ENCODE measurements at places on chromosomes 2 and 18.
A peak's percentile ranks its signal among the peaks of the same experiment; 100 is the strongest.

- DNase-seq = no peak
These were observed 9.1 kb downstream of the PCARE start for GRCh38 chr2:29065068-29065811.

DNA sequence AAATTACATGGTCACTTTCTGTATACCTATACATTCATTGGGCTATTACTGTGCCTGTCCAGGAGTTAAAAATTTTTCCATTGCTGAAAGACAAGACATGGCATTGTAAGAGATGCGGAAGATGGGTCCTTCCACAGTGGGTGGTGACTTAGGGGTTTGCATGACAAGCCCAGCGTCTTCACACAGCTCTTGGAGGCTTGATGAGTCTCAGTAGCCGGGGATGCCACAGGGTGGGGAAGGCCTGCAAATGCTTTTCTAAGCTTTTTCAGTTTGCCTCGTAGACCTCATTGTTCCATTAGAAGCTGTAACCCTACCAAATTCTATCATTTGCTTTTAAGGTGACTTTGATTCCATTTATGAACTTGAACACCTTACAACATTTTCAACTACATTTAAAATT, 18.1 kb upstream of the MAPRE3 start:
- no peak for DNase-seq

- no peak for DNase-seq
These were observed 251.2 kb upstream of the RAB6C start for GRCh38 chr2:129728035-129728972.

- DNase-seq = no peak
These were observed at the start of gene COL6A3 for GRCh38 chr2:237413777-237414661. COL6A3 (minus strand) TSS chr2:237414164; CDS start chr2:237396817, 17,347 bp downstream.

- DNase-seq = no peak
These were observed 144.3 kb upstream of the SERTAD2 start for GRCh38 chr2:64797881-64798575.

- no peak for DNase-seq
These were observed 29.8 kb downstream of the TSPYL6 start for GRCh38 chr2:54226260-54226659.

DNA sequence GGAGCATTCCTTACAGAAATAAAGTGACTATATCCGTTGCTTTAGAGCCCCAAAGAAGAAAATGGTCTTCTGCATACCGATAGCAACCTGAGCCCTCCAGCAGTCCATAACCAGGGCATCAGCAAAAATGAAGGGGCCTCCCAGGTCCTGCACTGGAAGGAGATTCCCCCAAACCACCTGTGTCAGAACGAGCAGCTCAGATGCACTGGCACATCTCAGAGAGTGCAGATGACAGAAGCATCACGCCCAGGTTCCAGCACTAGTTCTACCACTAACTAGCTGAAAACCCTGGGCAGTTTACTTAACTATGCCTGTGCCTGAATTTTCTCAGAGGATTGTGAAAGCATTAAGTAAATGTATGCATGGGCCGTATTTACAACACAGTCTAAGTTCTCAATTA, 466.7 kb upstream of the MYT1L start:
- no peak for DNase-seq

- no peak for DNase-seq
These were observed 24.8 kb downstream of the ATF2 start for GRCh38 chr2:175143191-175143590.

DNA sequence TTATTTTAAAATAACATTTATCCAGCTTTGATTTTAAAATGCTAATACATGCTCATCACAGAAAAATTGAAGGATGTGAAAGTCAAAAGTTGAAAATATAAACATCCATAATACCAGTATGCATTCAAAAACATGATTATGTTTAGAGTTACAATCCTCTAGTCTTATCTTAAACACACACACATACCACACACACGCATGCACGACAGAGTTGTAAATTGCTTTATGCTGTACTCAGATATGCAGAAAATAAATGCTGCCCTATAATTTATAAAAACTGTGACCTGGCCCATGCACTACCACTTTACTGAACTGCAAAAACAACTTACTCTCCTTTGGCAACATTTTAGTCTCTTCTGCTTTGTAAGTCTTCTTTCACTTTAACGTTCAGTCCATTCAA, 793.0 kb upstream of the FANCL start:
- DNase-seq = no peak

DNA sequence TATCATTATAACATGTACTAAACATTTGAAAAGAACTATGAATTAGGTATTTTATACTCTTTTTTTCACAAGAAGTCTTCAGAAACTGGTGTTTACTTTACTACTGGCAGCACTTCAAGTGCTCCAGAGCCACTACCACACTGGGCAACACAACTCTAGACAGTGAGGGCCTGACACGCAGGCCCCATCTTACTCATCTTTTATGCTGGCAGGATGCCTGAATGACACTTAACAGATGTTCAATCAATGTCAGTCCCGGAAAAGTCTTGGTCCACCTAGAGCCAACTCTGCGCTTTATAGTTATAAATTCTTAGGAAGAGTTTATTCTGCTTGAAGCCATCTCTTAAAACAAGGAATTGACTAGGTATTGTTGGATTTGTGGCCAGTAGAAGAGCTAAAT, 8.7 kb upstream of the WIPF1 start:
- no peak for DNase-seq

DNA sequence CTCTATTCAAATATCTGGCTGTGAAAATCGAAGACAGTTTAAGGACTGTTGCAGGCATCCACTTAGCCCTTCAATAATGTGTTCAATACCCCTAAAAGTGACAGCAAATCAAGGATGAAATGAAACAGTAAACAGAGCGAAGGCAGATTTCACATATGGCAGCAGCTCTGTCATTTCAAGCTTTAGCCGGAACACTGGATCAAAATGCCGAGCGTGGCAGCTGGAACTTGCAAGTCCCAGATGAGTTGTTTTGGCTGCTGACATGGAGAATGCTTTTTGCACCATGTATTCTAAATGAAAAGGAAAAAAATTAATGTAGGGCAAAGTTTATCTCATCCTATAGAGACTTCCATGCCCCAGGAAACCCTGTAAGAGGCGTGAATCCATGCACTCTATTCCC, 18.0 kb downstream of the LRRC30 start:
- DNase-seq = no peak

- no peak for DNase-seq
These were observed 108.3 kb upstream of the MAP3K20 start for GRCh38 chr2:172967036-172967982.

GRCh38 chr2:121021685-121022084, 263.3 kb downstream of the TFCP2L1 start:
- no peak for DNase-seq

DNA sequence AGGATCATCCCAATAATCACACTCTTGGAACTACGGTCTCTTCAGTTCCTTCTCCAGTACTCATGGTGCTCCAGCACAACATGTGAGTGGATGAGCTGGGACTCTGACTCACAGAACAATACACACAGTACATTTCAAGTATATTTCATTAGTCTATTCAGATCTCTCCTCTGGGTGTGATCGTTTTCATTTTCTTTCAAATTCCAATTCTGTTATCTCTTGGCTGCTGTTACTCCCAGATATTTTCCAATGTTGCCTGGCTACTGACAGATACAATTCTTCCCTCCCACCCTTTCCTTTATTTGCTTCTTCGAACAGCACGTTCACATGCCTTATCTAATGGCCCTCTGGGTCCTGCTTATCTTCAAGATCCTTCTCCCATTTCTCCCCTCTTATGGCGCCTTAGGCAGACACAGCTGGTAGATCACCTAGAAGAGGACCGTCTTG, 216.0 kb downstream of the ACKR3 start:
- DNase-seq = no peak

- peak; percentile 56 for DNase-seq
These were observed 861 bp upstream of the SEMA4C start for GRCh38 chr2:96870626-96871255.

Data from CD4-positive, alpha-beta T cell treated with Interleukin-15 for 1 hour (primary cell).